Activated CD4-positive, alpha-beta T cell treated with anti-CD3 and anti-CD28 coated beads for 48 hours (primary cell): ENCODE measurements at places on chromosomes 16 and 17.

DNA sequence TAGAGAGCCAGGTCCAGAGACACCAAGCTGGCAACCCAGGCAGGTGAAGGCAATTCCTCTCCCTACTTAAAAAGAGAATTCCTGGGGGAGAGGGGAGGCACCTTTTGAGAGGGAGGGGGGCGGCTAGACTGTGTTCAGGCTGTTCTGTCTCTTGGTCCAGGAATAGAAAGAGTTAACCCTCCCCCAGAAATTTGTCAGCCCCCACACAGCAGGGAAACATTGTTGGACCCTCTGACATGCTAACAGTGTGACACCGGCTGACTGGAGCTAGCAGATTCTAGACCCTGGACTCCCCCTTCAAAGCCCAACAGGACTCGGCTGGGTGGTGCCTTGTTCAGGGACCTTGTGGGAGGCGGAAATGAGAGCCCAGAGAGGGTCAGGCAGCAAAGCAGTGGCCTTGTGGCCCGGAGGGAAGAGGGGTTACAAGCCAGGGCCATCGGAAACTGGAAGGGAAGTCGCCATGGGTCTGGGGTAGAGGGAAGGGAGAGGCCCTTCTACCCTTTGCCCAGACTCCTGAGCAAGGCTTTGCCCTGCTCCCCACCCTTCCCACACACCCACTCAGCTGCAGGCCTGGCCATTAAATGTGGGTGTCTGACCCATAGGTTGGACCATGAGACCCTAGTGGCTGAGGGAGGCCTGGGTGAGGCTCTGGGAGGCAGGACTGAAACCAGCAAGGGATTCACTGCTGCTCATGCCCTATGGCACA lies 44.6 kb downstream of the RAI1 start:
- no peak for DNase-seq

DNA sequence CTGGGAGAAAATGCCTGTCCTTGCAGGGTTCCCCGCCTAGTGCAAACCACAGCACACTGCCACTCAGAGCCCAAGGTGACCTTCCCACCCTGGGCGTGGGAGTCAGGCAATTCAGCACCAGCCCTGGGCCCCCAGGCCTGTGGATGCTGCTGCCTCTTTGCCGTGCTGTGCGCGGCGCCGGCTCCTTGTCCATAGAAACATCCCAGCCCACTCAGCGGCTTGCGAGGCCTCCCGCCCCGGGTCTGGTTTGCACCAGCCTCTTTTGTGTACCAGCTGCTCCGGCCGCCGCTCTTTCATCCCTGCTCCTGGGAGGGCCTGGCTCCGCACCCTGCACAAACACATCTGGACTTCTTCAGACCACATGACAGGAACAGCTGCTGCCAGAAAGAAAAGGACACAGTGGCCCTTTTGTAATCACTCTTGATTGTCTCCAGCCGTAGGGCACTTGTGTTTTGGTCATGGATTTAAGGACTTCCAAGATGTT lies 75.4 kb upstream of the SDK2 start:
- no peak for DNase-seq

GRCh38 chr17:66655861-66656260 lies 179.1 kb upstream of the CACNG5 start:
- DNase-seq: peak; percentile 79

DNA sequence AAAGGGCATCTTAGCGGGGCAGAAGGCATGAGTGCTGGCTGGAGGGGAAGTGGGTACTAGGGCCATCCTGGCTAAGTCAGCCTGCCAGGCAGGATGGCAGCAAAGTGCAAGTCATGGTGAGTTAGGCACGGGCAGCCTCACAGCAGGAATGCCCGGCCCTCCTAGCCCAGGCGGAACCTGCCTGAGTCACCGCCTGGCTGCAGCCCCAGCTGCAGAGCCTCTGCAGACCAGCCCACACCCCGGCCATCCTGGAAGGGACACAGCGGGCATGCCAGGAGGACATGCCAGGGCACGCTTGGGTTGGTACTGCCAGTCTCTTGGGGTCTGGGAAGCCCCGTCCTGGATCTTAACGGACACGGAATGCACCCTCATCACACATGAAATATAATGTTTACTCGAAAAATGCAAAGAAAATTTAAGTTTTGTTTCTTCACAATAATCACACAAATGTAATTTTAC lies 5.0 kb upstream of the ALDH3A1 start:
- DNase-seq: no peak

DNA sequence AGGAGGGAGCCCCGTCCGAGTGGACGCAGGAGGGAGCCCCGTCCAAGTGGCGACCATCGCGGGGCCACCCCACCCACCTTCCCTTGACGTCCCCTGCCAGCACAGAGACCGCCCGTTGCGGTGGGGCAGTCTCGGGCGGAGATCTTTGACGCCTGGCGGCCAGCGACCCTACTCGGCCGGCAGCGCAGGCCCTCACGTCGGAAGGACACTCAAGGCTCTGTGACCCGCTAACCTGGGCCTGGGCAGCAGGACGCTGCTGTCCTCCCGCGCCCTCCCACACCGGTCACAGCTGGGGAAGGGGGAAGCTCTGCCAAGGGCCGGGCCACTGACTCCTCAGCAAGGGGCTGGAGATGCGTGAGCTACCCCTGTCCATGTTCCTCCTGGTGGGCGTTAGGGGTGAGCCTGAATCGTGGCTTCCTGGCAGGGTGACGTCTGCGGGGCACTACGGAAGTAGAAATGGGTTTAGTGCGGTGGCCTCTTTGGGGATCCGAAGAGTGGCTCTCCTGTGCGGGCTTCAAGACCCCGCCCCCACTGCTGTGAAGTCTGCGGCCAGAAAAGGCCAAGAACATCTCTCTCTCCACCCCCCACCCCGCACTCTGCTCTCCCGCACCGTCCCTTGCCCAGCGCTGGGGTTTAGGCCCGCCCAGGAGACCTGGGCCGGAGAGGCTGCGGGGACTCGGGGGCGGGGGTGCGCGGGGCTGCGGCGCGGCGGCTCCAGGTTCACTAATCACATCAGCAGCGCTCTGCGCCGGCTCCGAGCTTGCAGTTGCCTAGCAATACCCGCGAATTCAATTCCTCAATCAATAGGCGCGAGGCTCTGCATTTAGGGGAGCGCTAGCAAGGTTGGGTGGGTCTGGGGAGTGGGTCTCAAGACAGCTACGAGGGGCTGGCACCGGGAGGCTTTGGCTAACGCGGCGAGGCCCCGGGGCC lies 5.8 kb downstream of the CBX8 start:
- DNase-seq: no peak

DNA sequence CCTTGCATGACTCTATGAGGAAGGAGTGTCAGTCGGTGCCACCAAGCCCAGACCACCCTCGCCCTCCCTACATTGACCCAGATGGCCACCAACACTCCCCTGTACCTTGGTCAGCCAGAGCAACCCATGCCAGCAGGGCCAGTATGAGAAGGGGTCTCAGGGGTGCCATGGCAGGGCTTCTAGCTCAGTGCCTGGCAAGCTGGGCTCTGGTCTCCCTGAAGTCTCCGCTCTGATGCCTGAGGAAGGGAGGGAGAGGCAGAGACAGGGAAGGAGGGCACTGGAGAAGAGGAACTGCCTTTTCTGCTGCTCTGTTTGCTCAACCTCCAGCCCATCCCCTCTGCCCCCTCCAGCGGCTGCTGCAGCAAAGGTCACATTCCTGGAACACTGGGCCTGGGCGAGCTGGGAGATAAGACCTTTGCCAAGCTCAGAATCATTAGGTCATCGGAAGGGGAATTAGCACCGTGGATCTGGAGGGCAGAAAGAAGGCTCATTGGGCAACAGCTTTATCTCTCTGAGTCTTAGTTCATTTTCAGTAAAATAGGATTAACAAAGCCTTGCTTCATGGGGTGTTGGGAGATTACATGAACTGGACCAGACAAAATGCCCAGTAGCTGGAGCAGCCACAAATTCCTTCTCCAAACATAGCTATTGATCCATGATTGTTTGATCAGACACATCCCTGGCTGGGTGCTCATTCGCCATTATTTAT lies at the start of gene VTN:
Gene VTN (minus strand): TSS at position 273 of the 709 bp plus-strand sequence. CDS start 104 bp downstream, at position 169.
- no peak for DNase-seq

DNA sequence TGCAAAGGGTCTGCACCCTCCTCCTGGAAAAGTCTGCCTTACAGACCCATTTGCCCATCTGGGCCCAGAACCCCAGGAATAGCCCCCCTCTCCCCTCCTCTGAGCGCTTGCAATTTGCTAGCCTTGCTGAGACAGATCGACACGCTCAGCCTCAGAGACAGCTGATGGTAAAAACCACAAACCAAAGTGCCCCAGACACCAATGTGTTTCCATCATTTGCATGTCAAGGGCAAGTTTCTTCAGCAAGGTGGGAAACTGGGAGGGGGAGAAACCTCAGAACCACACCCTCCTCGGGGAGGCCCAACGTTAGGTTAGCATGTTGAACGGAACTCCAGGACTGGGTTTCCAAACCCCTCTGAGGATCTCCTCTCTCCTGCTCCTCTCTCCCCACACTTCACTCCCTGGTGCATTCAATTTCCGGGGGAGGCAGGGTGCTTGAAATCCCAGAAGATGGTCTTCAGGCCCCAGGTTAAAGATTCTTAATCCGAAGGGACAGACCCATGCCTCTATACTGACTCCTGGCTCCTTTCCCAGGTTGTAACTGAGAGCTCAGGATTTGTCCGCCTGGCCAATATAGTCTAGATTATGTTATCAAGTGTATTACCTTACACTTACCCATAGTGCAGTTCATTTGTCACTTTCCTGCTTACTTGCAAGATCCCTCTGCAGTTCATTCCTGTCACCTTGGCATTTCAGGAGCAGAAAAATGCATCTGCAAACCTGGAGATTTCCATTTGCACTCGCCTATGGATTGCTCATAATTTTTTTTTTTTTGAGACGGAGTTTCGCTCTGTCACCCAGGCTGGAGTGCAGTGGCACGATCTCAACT lies 1.3 kb upstream of the CUEDC1 start:
- peak; percentile 40 for DNase-seq
